Stimulated activated naive CD4-positive, alpha-beta T cell treated with Interleukin-2 at 50 U/mL for 16 hours (primary cell): ENCODE measurements at places on chromosomes 12 and 14.
A peak's percentile ranks its signal among the peaks of the same experiment; 100 is the strongest.

GRCh38 chr14:68279777-68280233, 460.2 kb downstream of the RAD51B start:
- DNase-seq: no peak

- no peak for DNase-seq
Measured at GRCh38 chr14:37791384-37792036, 196.1 kb downstream of the TTC6 start.

DNA sequence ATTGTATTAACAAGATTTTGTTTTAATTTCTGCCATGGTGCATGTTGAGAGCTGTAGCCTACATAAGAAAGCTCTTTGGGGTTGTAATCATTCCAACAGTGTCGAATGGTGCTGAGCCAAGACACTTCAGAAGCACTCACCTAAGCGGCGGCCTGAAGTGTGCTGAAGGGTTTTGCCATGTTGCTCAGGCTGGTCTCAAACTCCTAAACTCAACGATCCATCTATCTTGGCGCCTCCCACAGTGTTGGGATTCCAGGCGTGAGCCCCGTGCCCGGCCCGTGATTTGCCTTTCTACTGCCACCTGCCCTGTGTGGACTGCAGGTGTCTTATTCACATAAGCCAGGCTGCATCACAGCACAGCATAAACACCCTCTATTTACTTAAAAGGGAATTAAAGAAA, 48.9 kb downstream of the AMN start:
- DNase-seq: no peak

DNA sequence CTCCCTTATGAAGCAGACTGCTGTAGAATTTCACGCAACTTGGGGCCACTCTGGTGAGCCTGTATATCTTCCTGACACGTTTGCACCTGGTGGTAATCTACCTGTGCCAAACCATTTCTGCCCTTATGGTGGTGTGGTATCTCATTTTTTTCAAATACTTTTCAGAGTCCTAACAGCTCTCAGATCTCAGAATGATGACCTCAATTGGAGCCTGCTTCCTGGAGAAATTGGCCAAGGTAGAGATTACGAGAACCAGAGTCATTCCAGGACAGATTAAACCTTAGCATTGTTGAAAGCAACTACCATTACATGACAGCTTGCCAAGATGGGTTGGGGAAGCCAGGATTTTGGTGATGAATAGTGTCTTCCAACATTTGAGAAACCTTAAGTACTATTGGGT, 48.2 kb downstream of the CPSF6 start:
- DNase-seq: no peak

DNA sequence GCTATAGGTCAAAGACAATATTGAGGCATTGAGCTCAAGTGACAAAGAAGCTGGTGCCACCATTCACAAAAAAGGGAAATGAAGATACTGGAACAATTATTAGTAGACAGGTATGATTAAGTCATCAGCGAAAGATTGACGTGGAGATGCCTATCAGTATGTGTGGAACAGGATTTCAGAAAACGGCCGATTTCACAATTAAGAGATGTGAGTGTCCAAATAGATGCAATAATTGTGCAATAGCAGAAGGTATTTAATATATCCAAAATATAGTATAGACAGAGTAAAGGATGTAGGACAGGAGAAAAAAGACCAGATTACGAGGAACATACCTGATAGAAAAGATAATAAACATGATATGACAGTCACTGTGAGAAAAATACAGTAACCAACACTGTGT, 433.1 kb downstream of the C12orf50 start:
- DNase-seq: no peak

- no peak for DNase-seq
Measured at GRCh38 chr12:102298022-102298421, 100.4 kb upstream of the PMCH start.

- no peak for DNase-seq
Measured at GRCh38 chr14:24978862-24979724, 70.9 kb downstream of the STXBP6 start.

DNA sequence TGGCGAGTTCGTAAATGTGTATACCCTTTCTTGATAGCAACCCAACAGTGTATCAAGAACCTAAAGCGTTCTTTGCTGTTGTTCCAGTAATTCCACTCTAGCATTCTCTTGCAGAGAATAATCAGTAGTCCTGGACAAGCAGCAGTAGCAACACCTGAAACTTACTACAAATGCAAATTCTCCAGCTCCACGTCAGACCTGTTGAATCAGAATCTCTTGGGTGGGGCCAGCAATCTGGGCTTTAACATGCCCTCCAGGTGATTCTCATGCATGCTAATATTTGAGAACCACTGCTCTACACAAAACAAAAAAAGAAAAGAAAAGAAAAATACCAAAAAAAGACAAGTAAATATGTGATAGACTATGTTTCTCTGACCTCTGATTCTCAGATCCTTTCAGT, 10.1 kb downstream of the PTGDR start:
- no peak for DNase-seq

DNA sequence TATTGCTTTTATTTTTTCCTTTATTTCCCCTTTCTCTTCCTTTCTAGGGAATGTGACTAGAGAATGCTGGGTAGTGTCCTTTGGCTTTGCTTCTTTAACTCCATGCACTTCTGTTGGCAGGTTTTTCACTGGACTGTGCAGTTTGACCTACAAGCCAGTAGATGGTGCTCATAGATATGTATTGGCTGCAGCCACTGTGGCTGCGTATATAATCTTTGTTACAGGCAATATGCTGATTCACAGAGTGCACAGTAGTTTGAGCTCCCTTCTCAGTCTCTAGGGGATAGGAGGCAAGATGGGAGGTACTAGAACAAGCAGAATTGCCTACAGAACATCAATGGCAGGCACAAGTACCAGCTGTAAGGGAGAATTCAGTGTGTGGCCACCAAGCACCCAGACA, 503.5 kb downstream of the LRFN5 start:
- DNase-seq: no peak

- DNase-seq: peak; percentile 26
Measured at GRCh38 chr12:110937104-110937641, 16.8 kb upstream of the MYL2 start.

GRCh38 chr12:7844116-7844515, 28.6 kb downstream of the SLC2A14 start:
- no peak for DNase-seq

DNA sequence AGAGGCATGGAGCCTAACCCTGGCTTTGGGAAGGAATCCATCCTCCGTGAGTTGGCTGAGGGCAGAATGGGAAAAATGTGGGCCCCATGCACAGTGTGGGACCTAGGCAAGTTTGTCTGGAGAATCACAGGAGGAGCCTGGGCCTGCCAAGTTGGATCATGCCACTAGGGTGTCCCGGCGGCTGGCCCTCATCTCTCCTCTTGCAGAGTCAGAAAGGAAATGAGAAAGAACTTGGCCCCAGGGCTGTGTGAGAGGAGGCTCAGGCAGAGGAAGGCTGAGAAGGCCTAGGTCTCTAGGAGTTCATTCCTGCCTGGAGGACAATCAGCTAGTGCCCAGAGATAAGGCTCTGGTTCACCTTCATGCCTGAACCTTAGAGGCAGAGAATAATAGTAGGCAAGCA, 2.5 kb upstream of the ESRRB start:
- DNase-seq: no peak

GRCh38 chr14:96583569-96584041, 81.4 kb downstream of the PAPOLA start:
- no peak for DNase-seq

DNA sequence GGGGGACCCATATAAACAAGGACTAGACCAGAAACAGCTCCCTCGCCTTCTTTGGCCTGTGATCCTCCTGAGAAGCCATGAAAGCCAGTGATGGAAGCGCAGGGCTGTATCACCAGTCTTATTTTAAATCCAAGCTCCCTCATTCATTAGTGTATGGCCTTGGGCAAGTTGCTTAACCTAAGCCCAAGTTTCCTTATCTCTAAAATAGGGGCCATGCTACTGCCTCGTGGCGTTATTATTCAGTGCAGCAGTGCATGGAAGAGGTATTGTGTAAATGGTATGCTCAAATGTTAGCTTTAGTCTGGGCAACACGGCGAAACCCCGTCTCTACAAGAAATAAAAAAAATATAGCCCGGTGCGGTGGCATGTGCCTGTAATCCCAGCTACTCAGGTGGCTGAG, 9.9 kb downstream of the ESPL1 start:
- DNase-seq: no peak

GRCh38 chr14:88882236-88882635, 57.8 kb downstream of the TTC8 start:
- DNase-seq: no peak

GRCh38 chr14:50335989-50336824, 24.1 kb downstream of the DMAC2L start:
- no peak for DNase-seq

DNA sequence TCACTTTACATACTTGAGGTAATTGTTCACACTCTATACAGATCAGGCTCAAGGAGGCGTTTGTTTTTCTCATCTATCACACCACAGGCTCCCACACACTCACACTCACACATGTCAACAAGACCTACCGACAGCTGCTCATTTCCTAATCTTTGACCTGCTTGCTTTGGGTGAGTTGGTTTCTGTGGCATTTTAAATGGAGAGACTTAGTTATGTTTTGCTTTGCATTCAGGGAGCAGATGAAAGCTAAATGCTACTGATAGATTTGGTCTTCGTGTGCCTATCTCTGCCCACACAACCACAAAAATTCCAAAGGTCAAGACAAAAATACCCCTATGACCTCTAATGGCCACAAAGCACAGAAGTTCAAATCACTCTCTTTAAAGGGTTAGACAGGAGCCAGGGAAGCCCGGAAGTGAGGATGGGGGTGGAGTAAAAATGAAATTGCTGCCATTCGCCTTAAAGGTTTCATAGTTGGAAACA, 203.5 kb upstream of the G2E3 start:
- DNase-seq: peak; percentile 10

- DNase-seq: no peak
Measured at GRCh38 chr14:64782196-64782595, 78.0 kb downstream of the PLEKHG3 start.

DNA sequence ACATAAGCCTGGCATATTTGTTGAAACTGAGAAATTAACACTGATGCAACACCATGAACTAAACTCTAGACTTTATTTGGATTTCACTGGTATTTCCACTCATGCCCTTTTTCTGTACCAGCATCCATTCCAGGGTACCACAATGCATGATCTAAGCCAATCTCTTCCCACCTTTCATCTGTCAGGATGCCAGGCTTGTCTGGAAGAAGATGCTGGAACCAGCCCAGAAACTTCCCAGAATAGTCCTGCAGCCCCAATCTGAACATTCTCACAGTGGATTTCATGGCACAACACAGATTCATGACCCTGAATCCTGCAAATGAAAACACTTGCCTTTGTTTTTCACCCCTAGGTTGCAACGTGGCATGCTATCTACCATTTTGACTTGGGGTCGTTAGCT, 189.3 kb upstream of the LHX5 start:
- DNase-seq: no peak

GRCh38 chr14:51236314-51236713, 3.7 kb upstream of the TMX1 start:
- DNase-seq: no peak

DNA sequence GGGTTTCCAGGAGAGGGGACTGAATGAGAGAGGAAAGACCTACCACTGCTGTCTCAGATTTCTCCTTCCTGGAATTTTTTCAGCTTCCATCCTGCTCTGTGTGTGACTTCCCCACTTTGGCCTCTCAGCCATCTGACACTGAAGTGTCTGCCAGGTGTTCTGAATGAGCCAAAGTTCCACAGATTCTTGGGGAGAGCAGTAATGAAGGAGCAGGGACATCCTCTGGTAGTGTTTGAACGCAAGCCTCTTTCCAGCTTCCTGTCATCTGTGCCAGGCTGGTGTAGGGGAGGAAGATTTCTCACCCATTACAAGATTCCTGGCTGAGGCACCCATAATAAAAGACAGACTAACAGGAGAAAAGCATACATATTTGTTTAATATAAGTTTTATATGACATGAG, 141.7 kb upstream of the NRXN3 start:
- no peak for DNase-seq

- DNase-seq: no peak
Measured at GRCh38 chr12:93943780-93944179, 204.6 kb upstream of the PLXNC1 start.

- peak; percentile 22 for DNase-seq
Measured at GRCh38 chr14:33839193-33840076, 111.4 kb downstream of the EGLN3 start.

- DNase-seq: no peak
Measured at GRCh38 chr12:82910246-82910893, 223.7 kb downstream of the TMTC2 start.

DNA sequence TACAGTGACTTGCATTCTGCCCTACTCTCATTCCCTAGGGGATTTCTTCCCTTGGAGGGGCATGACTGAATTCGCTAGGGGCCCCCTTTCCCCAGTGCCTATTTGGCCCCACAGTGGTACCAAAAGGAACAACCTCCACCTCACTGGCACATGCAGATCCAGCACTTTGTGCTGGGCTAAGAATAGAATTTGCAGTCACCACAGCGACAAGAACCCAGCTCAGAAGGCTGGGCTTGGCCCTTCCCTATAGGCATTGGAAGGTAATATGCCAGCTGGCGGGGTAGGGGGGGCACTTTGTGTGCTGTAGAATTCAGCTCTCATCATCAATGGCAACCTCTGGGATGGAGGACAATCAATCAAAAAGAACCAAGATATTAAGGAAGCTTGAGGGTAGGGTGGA, 13.9 kb downstream of the BAZ2A start:
- DNase-seq: no peak

DNA sequence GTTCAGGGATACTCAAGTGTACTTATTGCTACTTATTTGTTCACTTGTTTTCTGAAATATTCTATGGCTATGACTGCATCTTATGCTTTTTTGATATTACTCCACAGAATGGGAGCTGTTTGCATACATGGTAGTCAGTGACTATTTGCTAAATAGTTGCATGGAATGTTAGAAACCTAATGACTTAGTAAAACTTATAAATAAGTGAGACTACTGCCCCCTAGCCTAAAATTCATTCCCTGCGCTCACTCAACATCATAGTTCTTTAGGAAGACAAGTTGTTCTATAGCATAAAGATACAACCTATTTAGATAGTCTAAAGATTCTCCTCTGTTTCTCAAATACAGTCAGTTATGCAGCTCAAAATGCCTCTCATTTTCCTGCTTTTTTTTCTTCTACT, 305.5 kb downstream of the CEP128 start:
- DNase-seq: no peak

DNA sequence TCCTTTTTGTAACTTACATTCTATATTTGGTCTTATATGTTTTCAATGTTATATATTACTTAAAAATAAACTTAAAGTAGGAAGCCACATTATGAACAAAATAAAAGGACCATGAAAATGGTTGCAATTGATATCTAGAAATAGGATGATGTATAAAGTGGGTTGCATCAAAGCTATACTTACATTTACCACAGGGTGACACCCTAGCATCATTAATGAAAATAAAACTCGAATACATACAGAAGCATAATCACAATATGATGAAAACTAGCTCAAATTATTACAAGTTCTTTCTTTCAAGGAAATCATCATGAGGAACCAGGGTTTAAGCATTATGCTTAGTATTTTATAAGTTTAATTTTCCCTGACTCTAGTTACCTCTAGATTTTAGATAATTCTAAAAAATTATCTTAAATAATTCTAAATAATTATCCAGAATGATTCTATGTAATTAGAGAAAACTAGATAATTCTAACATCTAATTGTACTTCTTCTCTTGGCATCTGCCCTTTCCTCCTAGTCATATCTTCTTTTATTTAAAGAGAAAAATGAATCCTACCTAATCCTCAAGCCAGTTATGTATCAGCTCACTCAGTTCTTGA, 31.2 kb downstream of the TAS2R7 start:
- DNase-seq: no peak

- no peak for DNase-seq
Measured at GRCh38 chr14:36068777-36069534, 107.6 kb downstream of the PTCSC3 start.
